ENCODE measurements at places on chromosomes 11 and 22.

- no peak for DNase-seq
These were observed 37.5 kb downstream of the BIRC2 start for GRCh38 chr11:102384419-102385079.

DNA sequence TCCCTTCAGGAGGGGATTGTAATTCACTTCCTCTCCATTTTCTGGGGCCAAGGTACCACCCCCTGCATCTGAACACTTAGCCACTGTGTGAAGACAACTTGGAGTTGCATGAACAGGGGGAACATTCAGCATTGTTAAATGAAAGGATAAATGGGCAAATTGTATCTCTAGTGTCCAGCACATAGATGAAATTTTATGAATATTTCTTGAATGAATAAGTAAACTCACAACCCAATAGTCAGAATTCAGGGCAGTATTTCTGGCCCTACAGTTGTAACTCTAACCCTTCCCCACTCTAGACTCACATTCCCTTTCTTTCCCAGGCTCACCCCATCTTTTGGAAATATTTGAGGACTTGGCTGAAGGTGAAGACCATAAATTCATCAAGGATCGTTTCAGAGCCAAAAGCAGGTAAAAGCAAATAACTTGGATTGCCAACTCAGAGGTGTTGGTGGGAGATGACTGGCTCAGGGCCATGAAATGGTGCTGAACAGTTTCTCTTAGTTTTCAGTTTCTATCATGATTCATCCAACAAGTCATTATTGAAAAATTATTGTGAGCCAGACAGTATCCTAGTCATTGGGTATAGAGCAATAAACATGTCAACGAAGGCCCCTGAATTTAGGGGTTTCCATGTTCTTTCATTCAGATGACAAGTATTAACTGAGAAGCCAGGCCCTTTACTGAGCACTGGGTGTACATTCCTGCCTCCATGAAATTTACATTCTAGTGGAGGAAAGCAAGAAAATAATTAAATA is 33.3 kb upstream of the ZC3H12C start:
- DNase-seq, result no peak

- no peak for DNase-seq
These were observed 48.3 kb upstream of the PICALM start for GRCh38 chr11:86117001-86117711.

GRCh38 chr11:126476977-126477376 is 121.5 kb downstream of the ST3GAL4 start:
- no peak for DNase-seq

DNA sequence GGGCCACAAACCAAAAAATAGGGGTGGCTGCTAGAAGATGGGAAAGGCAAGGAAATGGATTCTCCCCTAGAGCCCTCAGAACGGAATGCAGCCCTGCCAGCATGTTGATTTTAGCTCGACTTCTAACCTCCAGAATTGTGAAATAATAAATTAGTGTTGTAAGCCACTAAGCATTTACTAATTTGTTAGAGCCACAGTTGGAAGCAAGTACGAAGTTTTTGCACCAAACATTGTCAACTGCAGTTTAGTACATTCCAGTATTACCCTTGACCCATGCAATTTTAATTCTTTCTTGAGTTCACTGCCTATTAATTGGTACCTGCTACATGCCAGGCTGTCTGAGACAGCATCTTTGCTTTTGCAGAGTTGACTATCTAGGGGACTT is 32.2 kb downstream of the PARVA start:
- DNase-seq, result no peak

- no peak for DNase-seq
These were observed 59.4 kb upstream of the CD44 start for GRCh38 chr11:35079611-35080010.

GRCh38 chr11:33110083-33110482 is 51.2 kb downstream of the CSTF3 start:
- no peak for DNase-seq

Measured in stimulated activated CD4-positive, alpha-beta T cell treated with anti-CD3 and anti-CD28 coated beads, Interleukin-4, amount 100 ng/mL, for 48 hours (primary cell).